Hepatocyte (in vitro differentiated cells): ENCODE measurements at places on chromosomes 16 and 17. TPM values are rescaled to one million over a fixed set of nuclear protein-coding genes. Genes with fewer than 3 reads are reported as not detected.

GRCh38 chr17:34140006-34140405 lies 115.1 kb upstream of the CCL2 start:
- no peak for DNase-seq

GRCh38 chr16:74190292-74190691 lies 106.3 kb upstream of the PSMD7 start:
- no peak for DNase-seq

- DNase-seq = peak; percentile 78
Observed at GRCh38 chr17:79840269-79840988, 1.2 kb upstream of the CBX4 start.

DNA sequence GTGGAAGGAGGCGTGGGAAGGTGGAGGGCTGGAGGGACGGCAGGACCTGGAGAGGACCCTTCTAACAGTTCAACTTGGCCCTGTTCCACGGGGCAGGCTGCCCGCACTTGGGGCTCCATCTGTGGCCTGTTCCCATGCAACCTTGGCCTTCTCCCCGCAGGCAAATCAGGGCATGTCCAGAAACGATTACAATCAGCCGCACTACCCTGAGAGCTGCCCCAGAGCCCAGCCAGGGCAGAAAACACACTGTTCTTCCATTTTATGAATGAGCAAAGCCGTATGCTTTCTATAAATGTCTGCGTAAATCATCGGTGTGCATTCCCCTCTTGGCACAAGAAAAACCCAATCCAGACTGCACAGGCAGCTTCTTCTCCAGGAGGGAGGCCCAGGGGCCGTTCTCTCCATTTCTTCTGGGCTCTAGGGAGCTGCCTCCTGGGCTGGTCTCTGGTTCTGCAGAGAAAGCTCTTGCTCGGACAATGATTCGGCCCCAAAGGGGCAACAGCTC lies 228.7 kb downstream of the SOX9 start:
- no peak for DNase-seq

GRCh38 chr16:2523801-2524231 lies 3.6 kb downstream of the AMDHD2 start:
- peak; percentile 42 for DNase-seq

DNA sequence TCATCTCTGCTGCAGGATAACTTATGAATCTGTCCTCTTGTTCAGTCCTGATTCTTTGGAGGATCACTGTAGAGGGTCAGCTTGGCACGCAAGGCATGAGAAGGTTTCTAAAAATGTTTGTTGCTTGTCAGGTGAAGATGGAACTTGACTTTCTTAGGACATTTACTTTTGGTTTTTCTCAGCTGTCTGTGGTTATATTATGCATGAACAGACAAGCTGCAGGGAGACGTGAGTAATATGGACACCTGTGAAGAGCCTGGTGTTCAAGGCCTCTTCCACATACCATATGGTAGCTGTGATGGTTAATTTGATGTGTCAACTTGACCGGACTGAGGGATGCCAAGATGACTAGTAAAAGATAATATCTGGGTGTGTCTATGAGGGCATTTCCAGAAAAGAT lies 270.2 kb upstream of the CPHXL start:
- DNase-seq = no peak

DNA sequence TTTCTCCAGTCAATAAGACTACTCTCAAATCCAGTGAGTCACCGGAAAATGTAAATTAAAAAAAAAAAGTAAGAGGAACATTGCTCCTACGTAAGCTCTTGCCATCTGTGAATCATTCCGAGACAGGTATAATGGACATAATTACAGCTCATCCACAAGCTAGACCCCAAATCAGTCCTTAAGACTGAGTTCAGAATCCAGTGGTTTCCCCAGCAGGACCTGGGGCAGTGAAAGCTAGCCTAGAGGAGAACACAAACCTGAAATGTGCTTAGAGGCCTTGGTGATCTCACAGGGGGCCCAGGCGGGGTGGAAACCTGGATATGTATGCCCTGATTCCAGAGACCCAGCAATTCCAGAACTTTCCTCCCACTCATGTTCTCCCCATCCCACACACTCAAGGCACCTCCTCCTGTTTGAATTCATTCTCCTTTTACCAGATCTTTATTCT lies 132.0 kb downstream of the COPRS start:
- no peak for DNase-seq

DNA sequence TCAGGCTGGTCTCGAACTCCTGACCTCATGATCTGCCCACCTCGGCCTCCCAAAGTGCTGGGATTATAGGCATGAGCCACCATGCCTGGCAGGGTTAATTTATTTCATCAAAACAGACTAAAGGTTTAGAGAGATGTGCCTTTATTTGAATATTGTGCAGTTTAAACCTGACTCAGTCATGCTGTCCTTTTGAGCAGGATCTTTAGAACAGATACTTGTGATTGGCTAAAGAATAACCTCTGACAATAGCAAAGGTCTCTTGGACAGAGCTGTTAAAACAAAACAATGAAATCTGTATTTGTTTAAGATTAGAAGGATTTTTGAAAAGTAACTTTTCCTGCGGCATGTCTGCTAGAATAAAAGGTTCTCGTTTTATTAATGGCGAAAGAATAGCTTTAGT lies 36.0 kb downstream of the ZNF207 start:
- DNase-seq = no peak

DNA sequence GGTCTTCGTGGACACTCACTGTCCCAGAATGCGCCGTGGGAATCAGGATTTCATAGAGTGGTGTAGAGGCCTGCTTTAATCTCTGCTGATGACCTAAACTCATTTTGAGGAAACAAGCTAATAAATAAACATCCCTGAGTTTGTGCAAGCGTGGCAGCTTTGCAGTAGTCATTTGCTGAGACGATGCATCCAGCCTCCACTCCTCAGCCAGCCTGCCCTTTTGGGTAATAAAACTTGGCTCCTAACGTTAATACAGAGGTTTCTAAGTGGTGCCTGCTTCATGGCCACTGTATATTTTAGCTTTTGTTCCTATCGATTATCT lies 1.3 kb downstream of the DGKE start:
- no peak for DNase-seq

GRCh38 chr17:59431601-59432000 lies 100.1 kb downstream of the YPEL2 start:
- no peak for DNase-seq

- peak; percentile 61 for DNase-seq
Observed at GRCh38 chr17:16297367-16298139, 55.7 kb downstream of the CENPV start.

GRCh38 chr17:14986127-14986526 lies 279.0 kb downstream of the PMP22 start:
- DNase-seq = no peak

DNA sequence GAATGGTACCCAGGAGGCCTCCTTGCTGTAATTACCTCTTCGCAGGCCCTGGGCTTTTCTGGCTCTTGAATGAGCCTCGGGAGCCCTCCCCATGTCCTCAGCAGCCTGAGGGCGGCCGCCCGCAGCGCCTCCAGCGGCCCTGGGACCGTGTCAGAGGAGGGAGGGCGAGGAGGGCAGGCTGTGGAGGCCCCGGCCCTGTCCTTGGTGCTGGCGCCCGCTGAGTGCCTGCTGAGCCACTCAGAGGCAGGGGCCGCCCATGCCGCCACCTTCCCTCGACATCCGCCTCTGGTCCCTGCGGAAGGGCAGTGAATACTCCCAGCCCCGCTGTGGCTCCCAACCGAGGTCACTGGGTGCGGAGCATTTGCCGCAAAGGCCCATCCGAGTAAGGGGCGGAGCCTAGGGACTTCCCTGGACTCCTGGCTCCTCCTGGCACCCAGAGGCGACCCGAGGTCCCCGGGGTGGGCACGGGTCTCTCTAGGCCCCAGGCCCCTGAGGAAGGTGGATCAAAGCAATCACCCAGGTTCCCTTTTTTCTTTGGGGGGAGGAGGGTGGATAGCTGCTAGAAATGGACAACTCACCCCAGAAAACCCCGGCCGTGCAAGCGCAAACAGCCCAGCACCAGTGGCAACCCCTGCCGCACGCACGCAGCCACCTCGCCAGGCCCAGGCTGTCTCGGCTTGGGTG lies 2.8 kb downstream of the RBFOX3 start:
- DNase-seq = peak; percentile 84

DNA sequence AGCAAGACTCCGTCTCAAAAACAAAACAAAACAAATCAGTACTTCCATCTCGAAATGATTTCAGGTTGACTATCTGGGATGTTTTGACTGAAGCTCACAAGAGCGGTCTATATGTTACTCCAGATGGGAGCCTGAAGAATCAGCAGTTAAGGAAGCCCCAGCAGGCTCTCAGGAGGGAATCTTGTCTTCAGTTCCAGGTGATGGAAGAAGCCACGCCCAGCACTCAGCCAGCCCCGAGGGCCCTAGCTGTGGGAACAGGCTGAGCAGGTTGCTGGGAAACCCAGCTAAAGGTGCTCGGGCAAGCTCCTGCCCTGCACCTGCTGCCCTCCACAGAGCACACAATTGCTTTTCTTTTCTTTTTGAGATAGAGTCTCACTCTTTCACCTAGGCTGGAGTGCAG lies 32.4 kb downstream of the WIPI1 start:
- DNase-seq = no peak

The ABCA10 gene
- not detected in 2 replicates for polyA plus RNA-seq

The CRHR1 gene
- polyA plus RNA-seq = not detected in 2 replicates

The SSTR5 gene
- polyA plus RNA-seq = 1.3 TPM in 1 of 2 replicates, not detected in the other

The C17orf107 gene
- polyA plus RNA-seq = 8.8 and 14.1 TPM in 2 replicates

The ST6GALNAC2 gene
- polyA plus RNA-seq = 1.8 and 2.8 TPM in 2 replicates
